Activated CD4-positive, alpha-beta T cell treated with anti-CD3 and anti-CD28 coated beads, Interleukin-2, Interleukin-4, amounts not matched to agents 100 ng/mL and 50 ng/mL, durations not matched to agents 16 hours and 8 hours (primary cell): ENCODE measurements at places on chromosomes 3 and 15.
A peak's percentile ranks its signal among the peaks of the same experiment; 100 is the strongest.

GRCh38 chr3:115279939-115280338 is 132.9 kb upstream of the ZBTB20 start:
- DNase-seq, result no peak

DNA sequence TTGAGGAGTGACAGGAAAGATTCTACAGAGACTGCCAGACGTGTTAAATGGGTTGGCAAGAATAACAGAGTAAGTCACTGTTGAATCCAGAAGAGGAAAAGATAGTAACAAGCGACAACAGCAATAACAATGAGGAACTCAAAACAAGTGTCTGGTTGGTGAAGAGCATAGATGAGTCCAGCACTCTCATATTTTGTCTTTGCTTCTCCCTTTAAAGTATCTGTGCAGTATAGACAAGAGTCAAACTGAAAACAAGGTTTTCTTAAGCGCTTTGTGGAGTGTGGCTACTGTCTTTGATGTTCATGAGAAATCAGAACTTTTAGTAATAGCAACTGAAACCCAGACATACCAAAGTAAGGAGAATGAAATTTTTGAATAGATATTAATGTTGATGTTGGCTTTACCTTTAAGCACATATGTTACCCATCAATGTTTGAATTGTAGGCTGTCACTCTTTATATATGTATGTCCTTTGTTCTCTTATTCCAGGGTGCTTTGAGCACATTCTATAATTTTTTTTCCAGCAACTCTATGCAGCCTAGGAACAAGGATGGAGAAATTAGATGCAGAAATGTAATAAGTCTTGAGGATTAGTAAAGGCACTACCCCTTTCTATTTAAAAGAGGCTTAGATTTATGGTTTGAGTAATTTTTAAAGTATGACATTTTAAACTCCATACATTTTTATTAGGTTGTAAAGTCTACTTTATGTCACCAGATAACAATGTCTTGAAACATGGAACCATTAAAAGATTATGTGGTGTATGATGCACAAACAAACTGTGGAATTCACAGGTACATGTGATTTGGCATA is 185.5 kb downstream of the NFKBIZ start:
- DNase-seq, result no peak

DNA sequence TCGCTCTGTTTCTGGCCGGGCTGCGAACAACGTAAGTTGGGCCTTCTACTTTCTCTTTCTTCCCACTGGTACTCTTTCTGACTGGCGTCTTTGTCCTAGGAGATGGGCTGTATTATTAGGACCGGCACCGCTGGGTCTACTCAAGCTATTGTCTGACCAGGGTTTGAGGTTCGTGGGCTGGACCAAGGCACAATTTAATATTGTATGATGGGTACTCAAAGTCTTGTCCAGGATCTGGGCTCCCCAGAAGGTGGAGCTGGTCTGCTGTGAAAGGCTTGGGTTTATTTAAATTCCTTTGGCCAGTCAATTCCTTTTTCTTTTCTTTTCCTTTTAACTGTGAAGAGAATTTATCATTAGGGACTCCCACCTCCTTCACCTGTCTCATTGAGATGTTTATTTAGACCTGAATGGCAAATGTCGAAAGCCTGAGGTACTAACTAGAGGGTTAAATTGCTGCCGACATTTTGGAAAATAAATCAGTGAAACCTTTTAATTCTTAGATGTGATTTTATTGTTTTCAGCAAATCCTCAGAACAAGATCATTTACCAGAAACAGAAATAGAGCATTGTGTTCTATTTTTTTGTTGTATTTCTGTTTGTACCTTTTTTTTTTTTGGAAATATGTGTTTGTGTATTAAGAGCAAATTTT is 410 bp downstream of the LRRC49 start:
- DNase-seq, result no peak

- DNase-seq, result no peak
Measured at GRCh38 chr3:43582866-43583265, 38.9 kb downstream of the ANO10 start.

DNA sequence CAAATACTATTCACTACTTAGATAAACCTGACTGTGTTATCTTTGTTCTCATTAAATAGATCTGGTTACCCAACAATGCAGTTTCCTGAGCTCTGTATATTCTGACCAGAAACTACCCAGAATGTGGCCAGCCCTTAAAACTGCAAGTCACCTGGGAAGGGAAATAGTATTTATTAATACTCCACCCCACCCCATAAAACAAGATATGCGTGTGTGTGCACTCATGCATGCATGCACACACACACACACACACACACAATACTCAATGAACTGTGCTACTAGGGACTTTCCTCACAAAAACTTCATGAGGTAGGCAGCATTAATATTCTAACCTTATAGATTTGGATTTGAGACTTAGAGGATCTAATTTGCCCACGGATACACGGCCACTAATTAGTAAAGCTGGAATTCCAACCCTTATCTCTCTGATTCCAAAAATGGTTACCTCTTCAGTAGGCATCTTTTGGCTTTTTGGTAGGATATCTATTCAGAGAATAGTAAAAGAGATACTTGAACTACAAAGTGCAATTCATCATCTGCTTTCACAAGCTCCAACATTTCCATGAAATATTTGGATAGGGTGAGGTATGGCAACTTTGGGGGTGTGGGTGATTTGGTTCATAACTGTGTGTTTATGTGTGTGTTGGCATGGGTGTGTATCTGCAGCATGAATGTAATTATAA is 197.0 kb upstream of the CFAP20DC start:
- no peak for DNase-seq

DNA sequence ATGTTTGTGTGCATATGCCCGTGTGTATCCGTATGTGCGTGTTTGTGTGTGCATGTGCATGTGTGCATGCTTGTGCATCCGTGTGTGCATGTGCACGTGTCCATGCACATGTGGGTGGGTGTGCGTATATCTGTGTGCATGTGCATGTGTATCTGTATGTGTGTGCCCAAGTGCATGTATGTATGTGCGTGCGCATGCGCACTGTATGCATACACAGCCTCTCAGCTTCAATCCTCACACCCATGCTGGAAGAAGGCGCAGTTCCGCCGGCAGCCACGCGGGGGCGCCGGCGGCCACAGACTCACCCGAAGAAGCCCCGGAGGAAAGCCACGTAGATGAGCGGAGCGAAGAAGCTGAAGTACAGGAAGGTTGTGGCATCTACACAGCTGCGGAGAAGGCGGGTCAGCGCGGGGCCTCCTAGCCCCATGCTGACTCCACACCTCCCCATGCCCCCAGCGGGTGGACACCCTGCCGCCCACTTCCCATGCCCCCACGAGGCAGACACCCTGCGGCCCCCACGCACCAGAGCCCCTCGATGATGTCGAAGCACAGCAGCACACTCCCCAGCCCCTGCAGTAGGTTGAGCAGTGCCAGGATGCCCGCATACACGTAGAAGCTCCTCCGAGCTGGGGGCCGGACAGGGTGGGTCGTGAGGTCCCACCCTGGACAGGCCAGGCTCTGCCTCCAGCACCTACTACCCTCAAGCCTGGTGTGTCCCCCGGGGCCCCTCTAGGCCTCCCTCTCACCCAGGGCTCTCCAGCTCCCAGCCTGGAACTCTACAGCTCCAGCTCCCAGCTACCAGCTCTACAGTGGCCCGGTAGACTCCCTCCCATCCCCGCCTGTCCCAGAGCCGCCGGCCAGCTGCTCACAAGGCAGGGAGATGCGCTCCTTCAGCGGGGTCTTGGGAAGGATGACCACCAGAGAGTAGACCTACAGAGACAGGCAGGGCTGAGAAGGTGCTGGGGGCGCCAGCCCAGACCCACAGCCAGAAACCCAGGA is 15.4 kb downstream of the TPRA1 start:
- peak; percentile 91 for DNase-seq

- no peak for DNase-seq
Measured at GRCh38 chr3:172228036-172228415, 188.6 kb downstream of the FNDC3B start.

DNA sequence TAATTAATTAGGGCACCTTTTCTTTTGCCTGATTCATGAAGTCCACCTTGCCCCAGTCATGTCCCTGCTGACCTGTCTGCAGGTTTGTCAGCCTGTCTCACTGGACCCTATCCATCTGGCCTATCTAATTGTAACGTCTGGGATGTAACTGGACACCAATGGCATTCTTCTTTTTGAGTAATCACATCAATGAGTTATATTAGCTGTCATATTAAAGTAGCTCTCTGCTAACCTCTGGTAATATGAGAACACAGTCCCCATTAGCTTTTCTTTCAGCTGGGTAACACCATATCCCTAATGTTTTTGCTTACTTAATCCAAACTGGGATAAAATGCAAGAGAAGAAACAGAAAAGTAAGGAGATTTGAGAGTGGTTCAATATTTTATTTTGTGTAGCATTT is 166.2 kb upstream of the VEPH1 start:
- DNase-seq, result no peak

DNA sequence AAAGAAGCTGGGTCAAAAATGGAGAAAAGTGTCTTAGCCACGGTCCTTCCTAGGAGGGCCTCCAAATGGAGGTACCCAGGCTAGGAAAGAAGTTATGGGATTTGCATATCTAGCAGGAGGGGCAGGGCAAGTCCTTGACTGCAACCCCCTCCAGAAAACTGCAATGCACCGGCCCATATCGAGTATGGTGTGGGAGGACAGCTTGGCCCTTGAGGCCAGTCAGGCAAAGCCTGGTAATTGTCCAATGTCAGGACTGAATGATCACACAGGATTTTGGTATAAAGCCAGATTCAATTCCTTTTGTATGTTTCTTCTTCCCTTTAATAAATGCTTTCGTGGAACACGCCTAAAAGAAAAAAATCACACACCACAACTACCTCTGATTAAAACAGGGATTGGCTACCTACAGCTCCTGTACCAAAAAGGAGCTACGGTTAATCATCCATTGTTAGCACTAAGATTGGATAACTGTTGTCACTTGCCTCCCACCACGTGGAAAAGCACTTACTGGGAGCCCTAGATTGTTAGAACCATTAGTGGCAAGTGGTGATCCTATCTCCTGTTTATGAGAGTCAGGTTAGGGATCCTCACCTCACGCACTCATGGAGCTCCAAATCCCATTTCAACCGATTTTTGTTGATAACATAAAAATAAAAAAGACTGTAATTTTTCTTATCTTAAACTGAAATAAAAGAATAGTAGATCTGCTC is 1.2 kb downstream of the ZNF770 start:
- no peak for DNase-seq

DNA sequence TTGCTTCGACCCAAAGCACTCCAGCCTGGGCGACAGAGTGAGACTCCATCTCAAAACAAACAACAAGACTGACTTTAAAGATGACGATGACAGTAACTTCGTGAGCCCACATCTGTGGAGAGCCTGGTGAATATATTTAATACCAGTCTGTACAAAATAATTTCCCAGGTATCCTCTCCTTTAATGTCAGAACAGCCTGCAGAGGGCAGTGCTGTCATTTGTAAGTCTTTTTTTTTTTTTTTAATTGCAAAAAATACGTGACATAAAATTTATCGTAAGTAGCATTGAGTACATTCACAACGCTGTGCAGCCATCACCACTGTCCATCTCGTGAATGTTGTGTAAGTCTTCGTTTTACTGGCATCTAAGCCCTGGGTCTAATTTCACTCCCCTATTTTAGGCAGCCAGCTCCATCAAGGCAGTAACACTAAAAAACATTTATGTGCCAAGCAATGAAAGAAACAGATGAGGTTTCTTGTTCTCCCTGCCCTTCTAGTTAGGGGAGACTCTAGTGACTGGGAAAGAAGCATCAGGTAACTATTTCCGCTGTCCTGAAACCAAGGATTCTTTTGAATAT is 1.4 kb downstream of the HTD2 start:
- DNase-seq, result peak; percentile 49

- peak; percentile 19 for DNase-seq
Measured at GRCh38 chr15:89575656-89576416, 567 bp downstream of the TICRR start.

DNA sequence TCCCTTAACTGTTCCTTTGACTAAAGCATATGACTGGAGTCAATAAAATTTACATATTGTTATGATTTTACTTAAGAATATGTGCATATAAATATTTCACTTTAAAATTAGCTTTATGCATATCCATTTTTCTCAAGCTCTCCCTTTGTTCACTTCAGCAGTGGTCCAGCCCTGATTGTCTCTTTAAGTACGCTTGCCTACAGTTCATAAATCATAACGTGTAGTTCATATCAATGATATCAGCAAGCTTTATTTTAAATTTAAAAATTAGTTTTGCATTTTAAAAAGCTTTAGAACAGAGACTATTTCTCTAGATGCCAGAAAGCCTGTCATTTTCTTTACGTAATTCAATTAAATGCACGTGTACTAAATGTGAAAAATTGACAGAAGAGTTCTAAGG is 721.9 kb downstream of the OTOL1 start:
- no peak for DNase-seq

DNA sequence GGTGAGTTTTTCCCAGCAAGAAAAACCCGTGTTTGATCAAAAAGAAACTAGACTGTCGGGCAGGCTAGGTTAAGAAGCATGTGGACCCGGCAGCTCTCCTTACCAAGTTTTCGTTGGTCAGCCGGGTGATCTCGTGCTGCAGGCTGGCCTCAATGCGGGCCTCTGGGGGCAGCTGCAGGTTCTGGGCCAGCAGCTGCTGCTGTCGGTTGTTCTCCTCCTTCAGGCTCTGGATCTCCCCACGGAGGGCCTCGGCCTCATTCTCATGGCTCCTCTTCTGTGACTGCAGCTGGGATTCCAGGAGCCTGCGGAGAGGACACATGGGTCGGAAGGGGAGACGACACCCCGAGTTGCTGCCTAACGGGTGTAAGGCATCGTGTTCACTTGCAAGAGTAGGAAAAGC is 44.5 kb upstream of the MYO5C start:
- DNase-seq, result no peak

DNA sequence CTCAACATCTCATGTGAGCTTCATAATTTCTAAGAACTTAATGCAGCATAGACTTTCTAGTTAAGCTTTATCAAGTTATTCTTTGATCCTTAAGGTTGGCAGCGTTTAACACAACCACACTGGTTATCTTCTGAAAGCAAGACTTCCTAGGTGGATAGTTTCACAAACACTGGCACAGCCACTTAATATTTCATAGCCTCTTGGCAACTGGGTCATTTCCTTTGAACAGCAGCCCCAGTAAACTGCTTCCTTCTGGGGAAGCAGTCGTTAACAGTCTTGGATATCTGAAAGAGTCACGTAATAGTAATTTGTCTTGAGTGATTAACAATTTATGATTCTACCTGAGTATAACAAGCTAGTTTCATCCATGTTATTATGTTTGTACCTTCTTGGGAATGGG is 45.9 kb upstream of the ABHD10 start:
- DNase-seq, result no peak

- no peak for DNase-seq
Measured at GRCh38 chr15:35546511-35547381, 781 bp upstream of the DPH6 start.
